Stimulated activated CD4-positive, alpha-beta T cell treated with anti-CD3 and anti-CD28 coated beads, Interleukin-2, amount 100 ng/mL, for 4 hours (primary cell): ENCODE measurements at places on chromosomes 7 and 10.

DNA sequence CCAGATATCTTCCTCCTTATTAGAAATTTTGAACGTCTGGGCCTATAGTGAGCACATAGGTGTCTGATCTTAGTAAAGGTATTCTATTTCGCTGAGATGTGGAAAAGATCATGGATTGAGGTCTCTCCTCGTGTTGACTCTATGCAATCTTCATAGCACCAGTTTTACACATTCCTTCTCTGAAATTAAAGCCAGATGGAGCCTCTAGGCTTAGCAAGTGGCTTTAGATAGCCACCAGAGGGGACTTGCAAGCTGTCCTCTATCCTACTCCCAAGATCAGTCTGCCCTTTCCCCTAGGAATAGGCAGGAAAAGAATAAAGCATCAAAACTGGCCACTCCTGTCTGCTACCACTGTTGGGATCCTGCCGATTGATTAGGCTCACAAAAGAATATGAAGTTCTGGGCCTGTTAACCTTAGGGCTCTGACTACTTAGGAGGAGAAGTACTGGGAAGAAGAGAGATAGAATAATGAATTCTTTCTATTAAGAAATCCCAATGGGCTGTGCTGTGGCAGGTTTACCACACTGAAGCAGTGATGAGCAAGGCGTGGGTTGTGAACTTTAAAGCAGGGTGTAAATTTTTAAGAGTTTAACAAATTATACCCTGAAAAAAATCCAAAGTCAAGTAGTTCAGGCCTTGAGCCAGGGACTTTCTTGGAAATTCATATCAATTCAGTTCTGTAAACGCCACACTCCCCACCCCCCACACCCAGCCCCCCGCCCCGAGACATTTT, 2.2 kb upstream of the STRIP2 start:
- DNase-seq = no peak

DNA sequence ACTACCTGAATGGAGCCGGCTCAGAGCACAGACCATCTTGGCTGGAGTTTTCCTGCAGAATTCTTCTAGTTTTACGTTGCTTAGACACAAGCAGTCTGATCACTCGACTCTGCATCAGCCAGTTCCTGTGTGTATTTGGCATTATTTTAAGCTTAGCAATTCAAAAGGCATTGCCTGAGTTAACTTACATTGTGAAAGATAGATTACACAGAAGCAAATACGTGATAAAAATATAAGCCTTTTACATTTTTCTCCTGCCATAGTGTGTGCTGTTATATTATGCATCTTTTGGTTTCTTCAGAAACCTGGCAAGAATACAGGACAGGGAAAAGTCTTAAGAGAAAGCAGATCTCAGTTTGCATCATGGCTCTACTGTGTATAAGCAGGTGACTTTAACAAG, 98.1 kb downstream of the LRRC4 start:
- no peak for DNase-seq

DNA sequence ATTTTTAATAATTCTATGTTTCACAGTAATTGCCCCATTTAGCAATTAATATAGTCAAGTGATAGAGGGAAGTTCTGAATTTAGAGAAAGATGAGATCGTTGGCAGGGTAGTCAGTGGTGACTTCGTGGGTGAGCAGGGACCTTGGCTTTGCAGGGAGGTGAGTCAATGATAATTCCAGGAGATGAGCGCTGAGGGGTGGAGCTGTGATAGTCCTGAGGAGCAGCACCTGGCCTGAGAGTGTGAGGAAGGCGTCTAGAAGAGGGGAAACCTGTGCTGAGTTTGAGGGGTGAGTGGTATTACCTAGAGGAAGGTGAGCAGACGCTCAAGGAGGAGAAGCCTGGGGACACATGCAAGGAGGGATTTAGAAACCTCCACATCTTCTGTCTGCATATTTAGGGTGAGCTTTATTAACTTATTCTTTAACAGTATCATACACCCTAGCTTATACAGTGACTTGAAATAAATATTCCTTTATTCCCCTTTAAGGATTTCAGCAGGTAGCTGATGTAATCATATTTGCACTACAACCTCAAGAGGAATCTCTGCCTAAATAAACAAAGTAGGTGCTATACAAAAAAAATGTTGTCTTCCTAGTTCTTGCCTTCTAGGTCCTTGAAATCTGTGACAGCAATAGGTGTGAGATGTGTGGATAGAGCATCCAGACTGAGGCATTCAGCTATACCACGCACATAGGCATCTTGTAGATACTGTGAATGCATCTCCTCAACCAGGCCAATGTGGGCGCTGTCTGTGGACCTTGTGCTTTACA, 2.1 kb upstream of the TRIL start:
- no peak for DNase-seq

GRCh38 chr10:70404787-70405036, 767 bp downstream of the EIF4EBP2 start:
- DNase-seq = no peak

DNA sequence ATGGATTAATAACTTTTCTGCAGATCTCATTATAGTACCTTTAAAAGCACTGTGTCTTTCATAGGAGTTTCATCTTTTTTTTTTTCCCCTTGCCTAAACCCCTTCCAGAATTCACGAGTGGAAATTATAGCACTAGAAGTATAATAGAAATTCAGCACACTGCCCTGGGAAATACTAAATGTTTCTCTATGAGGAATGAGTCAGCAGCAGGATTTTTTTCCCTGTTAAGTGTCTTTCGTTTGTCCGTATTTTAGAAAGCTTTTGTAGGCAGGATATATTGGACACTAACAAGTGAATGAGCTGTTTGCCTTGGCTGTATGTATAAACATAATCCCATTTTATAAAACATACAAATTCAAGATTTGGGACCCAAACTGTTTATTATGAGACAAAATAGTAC, 105.8 kb downstream of the EXOC4 start:
- DNase-seq = no peak

DNA sequence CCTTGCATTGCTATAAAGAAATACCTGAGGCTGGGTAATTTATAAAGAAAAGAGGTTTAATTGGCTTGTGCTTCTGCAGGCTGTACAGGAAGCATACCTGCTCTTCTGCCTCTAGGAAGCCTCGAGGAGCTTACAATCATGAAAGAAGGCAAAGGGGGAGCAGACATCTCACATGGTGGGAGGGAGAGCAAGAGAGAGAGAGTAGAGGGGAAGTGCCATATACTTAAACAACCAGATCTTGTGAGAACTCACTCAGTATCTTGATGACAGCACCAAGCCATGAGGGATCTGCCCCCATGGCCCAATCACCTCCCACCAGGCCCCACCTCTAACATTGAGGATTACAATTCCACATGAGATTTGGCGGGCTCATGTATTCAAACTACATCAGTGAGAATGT, 79.1 kb upstream of the HECW1 start:
- DNase-seq = no peak

DNA sequence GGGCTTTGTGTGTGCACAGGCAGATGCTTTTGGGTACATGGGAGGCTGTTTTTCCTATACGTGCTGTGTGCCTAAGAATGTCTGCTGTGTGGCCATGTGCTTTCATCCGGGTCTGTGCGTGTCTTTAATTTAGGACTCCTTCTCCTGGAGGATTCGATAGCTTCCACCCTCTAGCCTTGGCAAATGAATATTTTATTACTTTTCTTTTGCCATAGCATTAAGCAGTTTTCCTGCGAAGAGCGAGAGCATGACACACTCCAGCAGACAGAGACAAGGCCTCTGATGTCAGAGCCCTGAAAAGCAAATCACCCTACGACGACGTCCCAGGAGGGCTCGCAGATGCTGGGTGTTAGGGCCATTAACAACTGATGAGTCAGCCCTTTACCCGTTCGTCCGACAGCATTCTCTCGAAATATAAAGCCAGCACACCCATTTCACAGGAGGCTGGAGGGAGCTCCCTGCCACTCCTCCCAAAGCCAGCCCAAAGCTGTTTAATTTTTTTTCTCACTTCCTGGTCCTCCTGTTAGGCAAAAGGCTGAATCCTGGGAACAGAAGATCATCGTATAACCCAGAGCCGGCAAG, 311.3 kb upstream of the ZMIZ1 start:
- no peak for DNase-seq

GRCh38 chr10:94407668-94408067, 5.3 kb downstream of the TBC1D12 start:
- DNase-seq = no peak

- DNase-seq = no peak
Observed at GRCh38 chr7:85343484-85343883, 156.6 kb upstream of the SEMA3D start.

- DNase-seq = no peak
Observed at GRCh38 chr10:79071396-79071923, 2.7 kb downstream of the ZMIZ1 start.

- DNase-seq = no peak
Observed at GRCh38 chr7:24862461-24862860, 105.2 kb upstream of the GSDME start.

DNA sequence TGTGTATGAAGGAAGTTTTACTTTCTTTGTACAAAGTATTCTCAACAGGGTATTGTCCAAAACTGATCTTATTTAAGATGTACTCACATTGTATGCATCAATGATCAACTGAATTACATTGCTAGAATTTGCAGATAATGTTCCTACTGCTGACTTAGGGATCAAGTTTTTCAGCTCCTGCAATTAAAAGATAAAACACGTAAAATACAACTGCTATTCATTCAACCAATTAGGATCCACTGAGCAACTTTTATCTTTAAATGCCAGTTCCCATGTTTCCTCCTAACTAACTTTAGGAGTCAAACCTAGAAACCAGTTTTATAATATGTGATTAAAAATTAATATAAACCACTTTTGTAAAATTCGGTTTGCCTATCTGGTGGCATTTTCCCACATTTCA, 35.9 kb downstream of the ITGB1 start:
- no peak for DNase-seq

GRCh38 chr7:67301667-67302066, 305.0 kb downstream of the TYW1 start:
- DNase-seq = no peak

GRCh38 chr7:126394406-126394805, 858.3 kb downstream of the GRM8 start:
- no peak for DNase-seq

GRCh38 chr7:1368184-1368681, 91.0 kb downstream of the MICALL2 start:
- no peak for DNase-seq

DNA sequence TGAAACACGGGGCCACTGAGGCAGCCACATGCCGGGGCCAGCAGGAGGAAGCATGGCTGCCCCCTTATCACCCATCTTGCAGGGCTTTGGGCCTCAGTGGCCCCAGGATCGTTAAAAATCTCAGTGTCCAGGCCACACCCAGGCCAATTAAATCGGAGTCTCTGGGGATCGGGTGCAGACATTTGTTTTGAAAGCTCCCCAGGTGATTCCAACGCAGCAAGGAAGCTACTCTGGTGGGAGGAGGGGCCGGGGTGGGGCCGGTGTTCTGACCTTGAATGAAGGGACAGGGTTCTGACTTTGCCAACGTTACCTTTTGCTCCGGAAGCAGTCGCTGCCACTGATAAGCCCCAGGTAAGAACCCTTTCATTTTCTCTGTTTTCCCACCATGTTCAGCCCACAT, 412.3 kb upstream of the FOXK1 start:
- no peak for DNase-seq

DNA sequence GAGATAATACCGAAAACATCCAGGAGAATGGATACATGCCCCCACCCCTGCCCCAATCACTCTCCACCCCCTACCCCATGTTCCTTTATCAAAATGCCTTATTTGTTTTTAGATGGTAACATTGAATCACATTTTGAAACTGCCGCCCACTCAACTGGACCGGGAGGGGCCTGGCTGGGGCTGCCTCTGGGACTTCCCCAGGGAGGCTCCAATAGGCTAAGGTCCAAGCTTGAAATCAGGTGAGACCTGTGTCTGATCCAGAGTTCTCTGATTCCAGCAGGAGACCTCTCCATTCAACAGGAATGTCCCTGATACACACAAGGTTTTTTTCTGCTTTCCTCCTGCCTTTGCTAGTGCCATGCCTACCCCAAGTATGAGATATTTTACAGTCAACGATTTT, 43.8 kb upstream of the ACSL5 start:
- no peak for DNase-seq

- DNase-seq = no peak
Observed at GRCh38 chr7:137449016-137449415, 105.5 kb upstream of the PTN start.

GRCh38 chr7:17934612-17935240, 5.6 kb downstream of the SNX13 start:
- no peak for DNase-seq
